ENCODE measurements at places on chromosomes 7 and 10.

DNA sequence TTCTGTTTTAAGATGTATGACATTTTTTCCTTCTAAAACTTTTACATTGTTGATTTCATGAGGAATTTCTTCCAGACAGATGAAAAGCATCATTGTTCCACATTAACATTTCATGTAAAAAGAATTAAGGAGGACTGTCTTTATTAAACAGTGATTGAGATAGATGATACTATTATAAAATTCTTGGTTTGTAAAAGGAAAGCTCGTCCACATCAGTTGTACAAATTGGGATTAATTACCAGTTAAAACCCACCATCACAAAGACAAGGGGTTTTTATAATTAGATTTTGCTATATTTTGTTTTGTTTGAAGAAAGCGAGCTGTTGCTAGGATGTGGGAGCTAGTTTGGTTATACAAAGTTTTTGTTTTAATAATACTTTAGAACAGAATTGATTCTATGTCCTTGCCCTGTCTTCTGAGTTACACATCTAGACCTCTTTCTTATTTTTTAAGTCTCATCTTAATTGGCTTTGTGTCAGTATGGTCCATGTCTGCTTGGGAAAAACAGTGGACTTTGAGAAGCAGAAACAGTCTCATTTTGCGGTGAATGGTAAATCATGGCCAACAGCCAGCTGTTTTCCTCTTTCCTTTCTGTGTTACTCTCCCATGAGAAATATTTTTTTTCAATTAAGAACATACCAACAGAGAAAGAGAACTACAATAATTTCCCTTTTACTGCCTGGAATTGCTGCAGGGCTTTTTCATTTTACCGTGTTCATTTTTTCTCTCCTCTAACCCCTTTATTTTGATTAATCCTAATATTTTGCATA, 3.2 kb downstream of the TES start:
- DNase-seq: no peak

GRCh38 chr7:45680776-45681175, 106.6 kb downstream of the ADCY1 start:
- no peak for DNase-seq

DNA sequence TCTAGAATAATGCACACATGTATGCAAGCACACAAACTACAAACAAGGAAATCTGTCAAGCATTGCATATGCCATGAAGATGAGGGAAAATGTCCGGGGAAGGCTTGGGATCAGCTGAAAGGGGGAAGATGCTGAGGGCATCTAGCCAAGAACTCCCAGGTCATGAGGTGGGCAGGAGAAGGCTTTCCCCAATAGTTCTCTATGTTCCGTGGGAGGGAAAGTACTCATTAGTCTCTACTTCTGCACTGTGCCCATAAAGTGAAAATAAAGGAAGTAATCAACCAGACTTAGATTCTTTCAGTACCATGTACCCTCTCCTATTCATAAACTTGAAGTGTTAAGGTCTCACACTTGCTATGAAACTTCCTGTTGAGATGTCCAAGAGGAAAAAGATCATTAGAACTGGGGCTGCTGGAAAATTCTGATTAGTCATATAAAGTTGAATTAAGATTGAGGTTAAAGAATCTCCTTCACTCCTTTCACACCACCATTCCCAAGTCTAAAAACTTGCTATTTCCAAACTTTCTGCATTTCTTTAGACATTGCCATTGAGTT, 17.1 kb upstream of the LIPF start:
- DNase-seq: no peak

GRCh38 chr10:31299119-31299518, 19.9 kb upstream of the ZEB1 start:
- no peak for DNase-seq

GRCh38 chr10:11223081-11223480, 205.4 kb downstream of the CELF2 start:
- no peak for DNase-seq

- DNase-seq: no peak
These were observed 268.4 kb downstream of the GLRX3 start for GRCh38 chr10:130404476-130405055.

DNA sequence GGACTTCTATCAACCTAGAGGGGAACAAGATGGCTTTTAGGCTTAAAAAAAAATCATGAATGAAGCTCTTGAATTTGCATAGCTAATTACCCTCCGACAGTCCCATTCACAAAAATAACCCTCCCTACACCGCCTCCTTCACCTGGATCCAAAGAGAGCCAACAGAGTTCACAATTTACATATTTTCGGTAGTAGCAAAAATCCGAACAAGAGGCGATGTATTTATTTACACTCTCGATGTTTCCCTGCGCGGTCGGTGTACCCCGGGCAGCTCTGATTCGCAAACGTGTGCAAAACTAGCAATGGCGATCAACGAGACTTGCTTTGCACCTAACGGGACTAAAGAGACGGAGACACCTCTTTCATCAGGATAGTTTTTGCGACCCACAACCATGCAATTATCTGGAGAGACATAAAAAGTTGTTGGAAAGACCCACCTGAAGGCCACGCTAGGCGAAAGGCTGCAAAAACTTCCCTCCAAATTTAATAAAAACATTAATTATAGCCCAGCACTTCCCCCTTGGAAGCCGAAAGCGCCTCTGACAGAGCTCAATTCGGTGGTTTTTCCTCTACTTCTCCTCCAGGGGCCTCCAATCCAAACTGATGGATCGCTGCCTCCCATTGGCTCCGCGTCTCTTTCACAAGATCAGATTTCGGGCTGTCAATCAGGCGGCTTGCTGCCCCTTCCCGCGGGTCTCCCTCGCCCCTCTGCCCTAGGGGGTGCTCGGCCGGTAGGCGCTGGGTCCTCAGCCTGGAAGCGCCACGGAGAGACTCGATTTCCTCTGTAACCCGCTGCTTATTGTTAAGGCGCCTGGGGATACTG, at the start of gene ETV1:
ETV1 (minus strand) TSS at position 541 of the 823 bp plus-strand sequence. CDS start 614 bp downstream, outside the sequence.
- DNase-seq: no peak

DNA sequence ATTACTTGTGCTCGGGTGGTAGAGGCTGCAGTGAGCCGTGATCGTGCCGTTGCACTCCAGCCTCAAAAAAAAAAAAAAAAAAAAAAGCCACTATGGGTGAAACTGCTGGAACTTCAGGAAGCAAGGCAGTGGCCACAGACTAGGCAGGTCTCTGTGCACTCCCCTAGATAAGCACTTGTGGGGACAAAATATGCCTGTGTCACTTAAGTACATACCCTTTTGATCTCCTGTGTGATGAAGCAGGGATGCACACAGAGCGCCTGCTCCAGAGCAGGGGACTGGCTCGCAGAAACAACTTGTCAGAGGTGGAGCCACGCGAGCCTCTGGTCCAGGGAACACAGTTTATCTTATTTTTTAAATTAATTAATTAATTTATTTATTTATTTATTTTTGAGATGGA, 42.9 kb upstream of the PSAP start:
- DNase-seq: no peak

GRCh38 chr10:122310311-122311050, 39.4 kb downstream of the BTBD16 start:
- no peak for DNase-seq

DNA sequence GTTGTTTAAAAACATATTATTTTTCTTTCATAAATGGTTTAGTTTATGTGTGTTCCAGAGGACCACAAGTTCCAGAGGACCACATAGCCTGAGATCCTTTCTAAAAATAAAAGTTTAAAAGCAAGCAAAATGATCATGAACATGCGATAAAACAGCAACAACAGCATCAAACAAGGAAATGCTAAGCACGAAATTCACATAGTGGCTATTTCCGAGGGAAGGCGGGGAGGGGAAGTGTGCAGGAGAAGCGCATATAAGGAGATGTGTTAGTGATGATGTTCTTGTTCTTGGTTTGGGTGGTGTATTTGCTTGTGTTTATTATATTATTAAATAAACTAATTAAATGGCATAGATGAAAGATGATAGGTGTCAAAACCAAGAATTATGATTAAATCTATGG, 1.2 kb downstream of the TBATA start:
- no peak for DNase-seq

GRCh38 chr7:120553491-120553890, 280.5 kb downstream of the KCND2 start:
- DNase-seq: no peak

DNA sequence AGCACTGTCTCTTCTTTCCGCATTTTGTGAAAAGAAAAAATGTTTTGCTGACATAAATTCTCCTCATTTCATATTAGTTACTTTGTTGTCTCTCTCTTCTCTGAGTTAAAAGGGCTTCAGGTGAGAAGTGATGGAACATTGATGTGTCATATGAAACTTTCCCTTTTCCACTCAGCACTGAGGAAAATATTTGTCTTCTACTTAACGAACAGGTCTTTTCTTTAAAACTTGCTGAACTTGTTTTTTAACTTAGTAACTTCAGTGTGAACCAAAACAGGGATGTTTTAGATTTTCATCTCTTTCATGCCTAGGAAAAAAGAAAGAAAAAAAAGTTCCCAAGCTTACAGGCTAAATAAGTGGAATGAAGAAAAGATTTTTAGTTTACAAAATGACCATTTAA, 19.0 kb upstream of the TSPAN12 start:
- DNase-seq: no peak

DNA sequence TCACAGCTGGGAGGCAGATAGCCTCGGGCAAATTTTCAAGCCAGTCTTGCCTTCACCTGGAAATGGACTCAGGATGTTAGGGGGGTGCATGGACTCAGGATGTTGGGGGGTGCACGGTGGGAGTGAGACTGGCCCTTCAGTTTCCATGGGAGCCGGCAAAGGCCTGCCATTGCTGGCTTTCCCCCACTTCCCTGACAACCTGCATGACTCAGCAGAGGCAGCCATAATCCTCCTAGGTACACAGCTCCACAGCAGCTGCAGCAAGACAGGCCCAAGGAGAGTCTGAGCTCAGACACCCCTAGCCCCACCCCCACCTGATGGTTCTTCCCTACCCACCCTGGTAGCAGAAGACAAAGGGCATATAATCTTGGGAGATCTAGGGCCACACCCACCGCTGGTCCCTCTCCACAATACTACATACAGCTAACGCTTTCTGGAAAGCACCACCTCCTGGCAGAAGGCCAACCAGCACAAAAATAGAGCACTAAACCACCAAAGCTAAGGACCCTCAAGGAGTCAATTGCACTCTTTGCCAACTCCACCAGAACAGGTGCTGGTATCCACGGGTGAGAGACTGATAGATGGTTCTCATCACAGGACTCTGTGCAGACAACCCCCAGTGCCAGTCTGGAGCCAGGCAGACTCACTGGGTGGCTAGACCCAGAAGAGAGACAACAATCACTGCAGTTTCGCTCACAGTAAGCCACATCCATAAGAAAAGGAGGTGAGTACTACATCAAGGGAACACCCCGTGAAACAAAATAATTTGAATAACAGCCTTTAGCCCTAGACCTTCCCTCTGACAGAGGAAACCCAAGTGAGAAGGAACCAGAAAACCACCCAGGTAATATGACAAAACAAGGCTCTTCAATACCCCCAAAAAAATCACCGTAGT, 18.3 kb downstream of the C7orf25 start:
- no peak for DNase-seq

GRCh38 chr7:108659867-108660266, 90.2 kb downstream of the DNAJB9 start:
- no peak for DNase-seq

GRCh38 chr7:12373580-12374263, 29.9 kb downstream of the VWDE start:
- DNase-seq: no peak

- DNase-seq: no peak
These were observed 110.0 kb downstream of the EMX2 start for GRCh38 chr10:117652228-117653169.

DNA sequence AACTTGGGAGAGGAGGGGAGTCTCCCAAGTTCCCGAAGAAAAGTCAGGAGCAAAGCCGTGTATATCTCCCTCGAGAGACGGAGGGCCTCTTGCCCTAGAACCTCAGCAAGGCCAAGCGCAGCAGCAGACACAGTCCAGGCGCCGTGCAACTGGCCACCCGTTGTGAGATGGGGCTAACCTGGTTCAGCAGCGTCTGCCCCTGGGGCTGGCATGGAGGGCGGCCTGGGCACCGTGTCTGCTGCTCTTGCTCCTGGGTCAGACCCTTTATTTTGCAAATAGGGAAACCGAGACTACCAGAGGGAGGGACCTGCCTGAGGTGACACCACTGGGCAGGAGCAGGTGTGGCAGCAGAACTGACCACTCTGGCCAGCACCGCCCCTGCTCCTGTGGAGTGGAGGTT, 13.4 kb downstream of the ATP5MF start:
- DNase-seq: no peak

DNA sequence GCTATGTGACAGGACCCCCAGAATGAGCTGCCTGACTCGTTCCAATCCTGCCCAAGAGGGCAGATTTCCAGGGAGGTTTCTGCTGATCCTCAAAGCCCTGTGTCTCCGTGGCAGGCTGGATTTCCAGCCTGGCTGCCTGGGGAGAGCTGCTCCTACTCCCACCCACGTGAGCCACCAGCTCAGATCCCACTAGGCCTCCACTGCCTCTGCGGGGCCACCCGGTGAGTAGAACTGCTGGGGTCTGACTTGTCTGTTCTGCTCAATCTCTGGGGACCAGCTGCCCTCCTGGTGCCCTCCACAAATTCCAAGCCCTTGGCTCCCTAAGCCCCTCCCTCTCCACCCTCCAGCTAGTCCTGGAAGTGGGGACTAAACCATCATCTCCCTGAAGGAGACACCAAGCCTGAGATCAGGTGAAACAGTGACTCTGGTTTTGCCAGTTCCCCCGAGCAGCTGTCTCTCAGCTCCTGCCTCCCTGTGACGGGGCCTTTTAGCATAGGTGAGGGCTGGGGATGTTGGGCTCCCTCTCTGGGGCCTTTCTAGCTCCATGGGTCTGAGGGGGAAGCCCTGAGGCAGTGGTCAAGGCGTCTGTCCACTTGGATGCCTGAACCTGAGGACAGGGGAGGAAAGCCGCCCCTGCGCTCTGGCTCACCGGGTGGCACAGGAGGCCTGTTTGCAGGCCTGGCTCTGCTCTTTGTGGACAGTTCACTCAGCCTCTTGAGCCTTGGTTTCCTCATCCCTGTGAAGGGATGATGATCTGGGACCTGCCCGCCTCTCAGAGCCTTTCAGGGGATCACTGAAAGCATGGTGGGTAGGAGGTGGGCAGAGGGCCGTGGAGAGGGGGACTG, 5.6 kb downstream of the FAM241B start:
- no peak for DNase-seq

DNA sequence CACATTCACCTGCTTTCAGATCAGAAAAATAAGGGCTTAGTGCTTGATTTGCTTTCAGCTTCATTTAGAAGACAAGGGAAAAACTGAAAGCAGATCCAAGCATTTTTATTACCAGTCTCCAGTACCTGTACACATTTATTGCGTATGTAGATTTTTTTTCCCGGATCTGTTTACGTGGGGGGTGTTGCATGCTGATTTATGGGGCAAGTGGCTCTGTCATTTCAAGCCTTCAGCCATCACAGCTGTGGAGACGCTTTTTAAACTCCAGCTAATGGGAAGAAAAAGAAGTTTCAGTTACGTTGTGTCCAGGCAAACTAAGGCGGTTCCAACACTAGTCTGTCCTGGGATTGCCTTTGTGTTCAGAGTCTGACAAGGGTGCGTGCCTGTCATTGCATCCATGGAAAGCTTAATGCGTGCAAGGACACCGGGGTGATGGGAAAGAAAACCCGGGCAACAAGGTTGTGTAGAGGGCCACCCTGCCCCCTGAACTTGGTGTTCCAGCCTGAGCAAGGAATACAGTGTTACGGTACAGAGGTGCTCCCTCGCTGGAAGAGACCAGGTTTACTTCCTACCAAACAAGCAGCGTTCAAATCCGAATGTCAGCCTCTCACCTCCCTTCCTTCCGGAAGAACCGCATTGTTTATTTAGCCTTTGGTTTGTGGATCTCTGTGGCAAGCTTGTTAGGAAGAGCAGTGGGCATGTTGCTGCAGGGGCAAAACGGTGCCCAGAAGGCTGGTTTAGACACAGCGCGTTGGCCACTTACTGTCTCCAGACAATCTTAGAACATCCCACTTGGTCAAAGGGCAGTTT, 128.2 kb downstream of the FGFR2 start:
- no peak for DNase-seq

- DNase-seq: no peak
These were observed 35.1 kb upstream of the GARS1 start for GRCh38 chr7:30559611-30560010.
